ENCODE measurements at places on chromosomes 3 and 15.

- no peak for DNase-seq
Observed at GRCh38 chr3:52086976-52087663, 30.7 kb upstream of the DUSP7 start.

DNA sequence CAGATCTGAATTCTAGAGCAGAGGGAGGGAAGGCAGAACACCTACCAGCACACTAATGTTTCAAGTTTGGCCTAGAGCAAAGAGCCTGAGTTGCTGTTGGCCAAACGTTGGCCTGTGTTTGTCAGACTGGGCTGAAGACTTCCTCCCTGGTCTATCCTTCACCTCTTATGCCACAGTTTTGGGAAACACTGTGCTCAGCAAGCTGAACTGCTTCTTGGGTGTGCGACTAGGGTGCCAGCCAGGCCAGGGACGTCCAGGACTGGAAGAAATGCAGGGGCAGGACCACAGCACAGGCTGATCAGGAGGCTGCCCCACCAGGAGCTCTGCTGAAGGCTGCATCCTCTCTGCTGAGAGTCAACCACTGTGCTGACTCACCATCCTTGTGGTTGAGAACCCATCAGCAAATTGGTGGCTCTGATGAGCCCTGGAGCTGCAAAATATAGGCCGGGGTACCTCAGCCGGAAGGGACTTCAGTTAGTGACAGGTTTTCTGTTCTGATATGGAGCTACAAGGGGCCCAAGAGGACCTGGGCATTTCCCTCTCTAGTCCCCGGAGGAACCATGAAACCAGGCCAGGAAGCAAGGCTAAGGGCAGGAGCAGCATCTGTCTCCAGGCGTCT, 131.6 kb upstream of the RASGRP1 start:
- DNase-seq: peak; percentile 86

GRCh38 chr15:49247556-49248110, 77.6 kb downstream of the GALK2 start:
- DNase-seq: no peak

DNA sequence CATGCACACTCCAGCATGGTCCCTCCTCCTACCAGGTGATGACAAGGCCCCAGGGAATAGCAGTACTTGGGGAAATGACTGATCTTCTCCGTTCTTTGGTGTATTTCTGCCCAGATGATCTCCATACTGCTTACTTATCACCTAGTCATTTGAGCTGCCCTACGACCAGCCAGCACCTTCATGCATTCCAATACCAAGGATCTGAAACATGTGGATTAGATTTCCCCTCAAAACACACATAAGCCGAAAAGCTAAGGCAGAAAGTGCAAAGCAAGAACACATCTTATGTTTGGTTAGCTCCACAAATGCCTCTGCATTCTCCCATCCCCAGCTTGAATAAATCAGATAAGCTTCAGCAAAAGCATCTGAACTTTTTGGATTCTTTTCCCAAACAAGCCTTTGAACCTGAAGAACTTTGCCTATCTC, 64.8 kb upstream of the BCL6 start:
- no peak for DNase-seq

DNA sequence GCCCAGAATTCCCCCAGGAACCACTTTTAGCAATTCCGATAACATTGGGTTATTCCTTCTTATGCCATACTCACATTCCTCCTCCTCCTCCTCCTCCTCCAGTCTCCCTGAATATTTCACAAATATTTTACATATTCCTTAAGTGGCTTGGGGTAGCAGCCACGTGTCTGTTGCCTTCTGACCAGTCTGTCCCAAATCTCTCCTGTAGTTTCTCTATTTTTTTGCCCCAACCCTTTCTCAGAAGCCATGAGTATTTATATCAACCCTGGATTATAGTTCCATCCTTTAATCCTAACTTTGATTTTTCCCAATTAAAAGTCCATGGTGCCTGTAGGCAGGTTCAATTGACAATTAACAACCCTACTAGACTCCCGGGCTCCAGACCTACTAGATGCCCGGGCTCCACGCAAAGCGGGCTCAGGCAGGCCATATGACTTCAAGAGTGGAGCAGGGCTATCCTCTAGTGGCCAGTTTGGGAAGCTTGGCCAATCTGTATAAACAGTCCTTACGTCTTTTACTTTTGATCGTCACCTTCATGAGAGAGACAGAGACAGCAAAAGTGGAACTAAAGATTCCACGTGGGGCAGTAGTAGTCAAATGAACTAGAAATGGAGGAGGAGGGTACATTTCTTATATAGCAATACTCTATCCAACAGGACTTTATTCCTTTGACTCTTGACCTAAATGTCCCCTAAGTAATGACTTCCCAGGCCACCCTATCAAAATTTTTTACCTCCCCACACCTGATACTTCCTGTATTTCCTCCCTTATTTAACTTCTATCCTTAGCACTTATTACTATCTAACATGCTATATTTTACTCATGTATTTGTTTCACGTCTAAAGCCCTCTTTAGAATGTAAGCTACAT, 69.7 kb downstream of the USF3 start:
- DNase-seq: peak; percentile 39

GRCh38 chr3:143119974-143120715, 574 bp downstream of the CHST2 start:
- DNase-seq: peak; percentile 66

GRCh38 chr15:100571592-100572167, 30.3 kb downstream of the LINS1 start:
- no peak for DNase-seq

- no peak for DNase-seq
Observed at GRCh38 chr3:16668776-16669545, 63.7 kb upstream of the DAZL start.

DNA sequence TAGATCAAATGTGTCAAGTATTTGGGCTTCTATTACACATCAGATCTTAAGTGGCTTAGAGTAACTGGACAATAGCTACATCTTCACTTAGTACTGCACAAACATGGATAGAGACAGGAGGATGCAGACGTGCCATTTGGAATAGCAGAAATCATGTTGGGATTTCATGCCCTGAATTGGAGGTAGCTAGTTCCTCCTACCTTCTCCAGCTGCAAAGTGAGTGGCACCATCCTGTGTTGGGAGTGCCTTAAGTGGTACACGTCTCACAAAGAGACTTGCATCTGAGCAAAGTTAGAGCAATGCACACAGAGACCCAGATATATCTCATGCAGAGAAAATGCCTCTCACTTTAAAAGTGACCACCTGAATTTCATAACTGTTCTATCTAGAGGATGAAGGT, 136.5 kb downstream of the SSR3 start:
- DNase-seq: no peak

- DNase-seq: no peak
Observed at GRCh38 chr15:99619712-99620111, 53.9 kb downstream of the MEF2A start.

GRCh38 chr15:27091270-27091940, 120.4 kb downstream of the GABRG3 start:
- DNase-seq: no peak

DNA sequence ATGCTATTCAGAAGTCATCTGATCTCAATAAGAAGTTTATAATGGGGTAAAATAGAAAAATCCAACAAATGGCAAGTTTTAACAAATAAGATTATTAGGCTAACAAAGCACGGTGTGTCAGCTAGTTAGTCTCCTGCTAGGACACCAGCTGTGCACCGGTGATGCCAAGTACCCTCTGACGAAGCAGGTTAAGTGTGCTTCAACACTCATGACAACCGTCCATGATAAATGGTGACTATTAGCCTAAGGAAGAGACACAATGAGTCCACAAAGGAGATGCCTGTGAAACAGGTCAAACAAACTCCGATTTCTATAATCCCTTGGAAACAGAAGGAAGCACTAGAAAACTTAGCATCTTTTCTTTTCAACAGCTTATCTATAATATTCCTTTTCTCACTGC, 36.5 kb downstream of the ATP13A3 start:
- DNase-seq: no peak

- DNase-seq: no peak
Observed at GRCh38 chr3:156642750-156643728, 31.4 kb upstream of the TIPARP start.

DNA sequence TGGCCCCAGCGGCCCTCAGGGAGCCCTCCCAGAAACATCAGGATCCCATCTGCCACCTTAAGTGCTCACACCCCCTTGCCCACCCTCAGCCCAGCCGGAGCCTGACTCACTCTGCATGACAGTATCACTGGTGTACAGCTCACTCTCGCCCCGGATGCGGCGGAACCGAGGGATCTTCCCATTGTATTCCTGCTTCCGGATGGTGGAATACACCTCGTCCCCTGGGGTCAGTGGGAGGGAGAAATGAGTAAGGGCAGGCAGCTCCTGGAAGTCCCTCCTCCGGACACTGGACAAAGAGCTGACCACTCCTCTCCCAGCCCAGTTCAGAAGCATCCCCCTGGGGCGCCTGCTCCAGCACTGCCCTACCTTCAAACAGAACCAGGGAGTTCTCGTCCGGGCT, 16.5 kb downstream of the SEMA7A start:
- no peak for DNase-seq

DNA sequence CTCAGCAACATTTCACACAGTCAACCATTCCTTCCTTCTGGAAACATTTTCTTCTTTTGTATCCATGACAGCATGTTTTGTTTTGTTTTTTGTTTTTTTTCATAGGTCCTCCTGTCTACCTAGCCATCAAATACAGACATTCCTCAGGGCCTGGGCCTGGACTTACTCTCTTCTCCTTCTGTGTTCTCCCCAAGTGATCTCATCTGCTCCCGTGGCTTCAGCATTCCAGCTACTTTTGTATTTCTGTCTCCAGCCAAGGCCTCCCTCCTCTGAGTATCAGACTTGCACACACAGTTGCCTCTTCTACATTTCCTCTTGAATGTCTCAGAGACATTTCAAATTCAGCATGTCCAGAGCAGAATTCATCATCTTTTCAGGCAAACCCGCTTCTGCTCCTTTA, 82.4 kb downstream of the HCN4 start:
- no peak for DNase-seq

- no peak for DNase-seq
Observed at GRCh38 chr3:137769322-137770065, 5.4 kb downstream of the SOX14 start.
